ENCODE measurements at places on chromosomes 2 and 18.

- DNase-seq: no peak
These were observed 119.2 kb downstream of the ETAA1 start for GRCh38 chr2:67516362-67516761.

DNA sequence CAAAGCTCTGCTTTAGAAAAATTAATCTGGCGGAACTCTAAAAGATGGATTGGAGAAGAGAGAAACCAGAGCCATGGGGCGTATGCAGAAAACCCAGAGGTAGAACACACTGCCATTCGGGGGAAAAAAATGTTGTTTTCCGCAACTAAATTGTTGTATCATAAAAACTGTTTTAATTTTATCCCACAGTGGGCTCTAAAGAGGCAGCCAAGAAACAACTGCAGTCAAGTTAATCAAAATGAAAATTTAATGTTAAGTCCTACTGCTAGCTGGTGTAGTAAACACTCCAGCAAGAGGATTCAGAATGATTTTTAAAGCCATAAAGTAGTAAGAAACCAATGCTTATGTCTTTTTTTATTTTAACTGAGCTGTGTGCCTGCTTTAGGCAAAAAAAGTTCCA is 69.1 kb downstream of the GAREM1 start:
- DNase-seq: no peak

DNA sequence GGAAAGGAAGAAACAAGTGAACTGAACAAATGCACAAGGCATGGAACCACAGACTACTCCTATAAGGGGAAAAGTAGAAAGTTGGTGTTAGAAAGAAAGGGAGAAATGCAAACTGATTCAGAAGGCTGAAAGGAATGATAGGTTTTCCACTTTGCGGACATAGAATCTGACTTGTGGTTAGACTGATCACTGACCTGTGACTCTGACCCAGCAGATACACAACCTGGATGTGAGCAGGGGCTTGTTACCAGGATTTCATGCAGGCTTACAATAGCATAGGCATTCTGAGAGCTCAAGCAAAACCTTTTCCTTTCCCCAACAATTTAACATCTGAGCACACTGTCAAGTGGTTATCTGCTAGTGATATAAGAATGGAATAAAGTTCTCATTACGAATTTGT is 237.0 kb upstream of the CDH20 start:
- no peak for DNase-seq

- no peak for DNase-seq
These were observed 192.8 kb upstream of the RAB12 start for GRCh38 chr18:8416212-8417019.

- no peak for DNase-seq
These were observed 71.2 kb downstream of the NABP1 start for GRCh38 chr2:191749181-191749540.

DNA sequence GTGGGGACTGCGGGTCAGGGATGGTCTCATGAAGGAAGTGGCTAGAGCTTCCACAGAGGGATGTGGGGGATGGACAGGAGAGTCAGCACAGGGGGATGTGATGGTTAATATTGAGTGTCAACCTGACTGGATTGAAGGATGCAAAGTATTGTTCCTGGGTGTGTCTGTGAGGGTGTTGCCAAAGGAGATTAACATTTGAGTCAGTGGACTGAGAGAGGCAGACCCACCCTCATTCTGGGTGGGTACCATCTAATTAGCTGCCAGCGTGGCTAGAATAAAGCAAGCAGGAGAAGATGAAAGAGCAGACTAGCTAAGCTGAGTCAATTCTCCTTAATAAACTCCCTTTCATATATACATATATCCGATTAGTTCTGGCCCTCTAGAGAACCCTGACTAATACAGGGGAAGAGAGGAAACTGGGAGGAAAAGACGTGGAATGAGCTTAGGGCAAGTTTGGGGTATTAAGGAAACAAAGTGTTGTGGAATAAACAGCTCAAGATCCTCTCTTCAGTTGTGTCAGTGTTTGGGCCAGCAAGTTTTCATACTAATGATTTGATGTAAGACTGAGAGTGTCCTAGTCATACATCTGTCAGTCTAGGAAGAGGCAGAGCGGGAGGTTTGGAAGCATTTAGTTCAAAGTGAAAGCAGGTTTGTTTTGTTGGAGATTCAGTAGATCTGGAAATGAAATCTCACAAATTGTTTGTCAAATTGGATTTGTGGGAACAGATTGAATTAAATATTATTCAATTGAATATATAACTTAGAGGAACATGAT is 135.2 kb upstream of the NT5C1B start:
- DNase-seq: no peak

DNA sequence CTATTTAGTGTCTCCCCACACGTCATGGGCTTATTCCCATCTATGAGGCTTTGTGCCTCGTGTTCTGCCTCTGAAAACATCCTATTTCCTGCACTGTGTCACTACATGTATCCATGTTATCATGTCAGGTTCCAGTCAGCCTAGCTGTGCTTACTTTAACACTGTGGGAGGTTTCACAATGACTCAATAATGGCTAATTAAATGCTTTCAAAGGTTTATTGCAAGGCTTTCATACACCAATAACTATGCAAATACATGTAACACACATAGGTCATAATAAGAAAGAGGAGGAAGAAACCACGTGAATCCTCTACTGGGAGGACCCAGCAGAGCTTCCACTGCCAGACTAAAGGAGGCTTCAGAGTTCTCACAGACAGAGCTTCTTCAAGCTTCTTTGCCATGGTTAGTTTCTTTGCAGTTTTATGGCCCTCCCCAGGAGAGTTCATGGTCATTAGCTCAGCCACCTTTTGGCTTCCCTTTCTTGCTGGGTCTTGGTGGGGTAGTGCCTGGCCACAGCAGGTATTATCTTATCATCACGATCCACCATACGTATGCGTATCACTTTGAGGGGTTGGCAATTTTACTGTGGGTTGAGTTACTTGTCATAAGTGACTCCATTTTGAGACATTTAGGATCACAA is 5.1 kb upstream of the COLEC12 start:
- DNase-seq: no peak

DNA sequence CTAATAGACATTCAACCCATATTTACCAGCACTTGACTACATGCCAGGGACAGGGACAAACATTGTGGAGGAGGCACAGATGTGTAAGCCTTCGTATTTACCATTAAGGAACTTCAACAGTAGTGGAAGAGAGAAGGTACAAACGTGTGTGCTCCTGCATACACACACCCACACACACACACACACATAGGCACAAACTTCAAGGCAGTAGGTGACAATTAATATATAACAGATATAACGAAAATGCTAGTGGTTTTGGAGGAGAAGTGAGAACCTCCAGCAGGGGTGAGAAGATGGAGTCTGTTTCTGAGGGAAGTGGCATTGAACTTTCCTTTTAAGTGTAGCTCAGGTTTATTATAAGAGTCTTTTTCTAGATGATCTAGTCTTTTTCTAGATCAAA is 231.1 kb downstream of the SETBP1 start:
- DNase-seq: no peak

GRCh38 chr18:4308576-4308975 is 146.5 kb downstream of the DLGAP1 start:
- no peak for DNase-seq

- no peak for DNase-seq
These were observed 57.0 kb upstream of the FAM237A start for GRCh38 chr2:206585335-206585734.

DNA sequence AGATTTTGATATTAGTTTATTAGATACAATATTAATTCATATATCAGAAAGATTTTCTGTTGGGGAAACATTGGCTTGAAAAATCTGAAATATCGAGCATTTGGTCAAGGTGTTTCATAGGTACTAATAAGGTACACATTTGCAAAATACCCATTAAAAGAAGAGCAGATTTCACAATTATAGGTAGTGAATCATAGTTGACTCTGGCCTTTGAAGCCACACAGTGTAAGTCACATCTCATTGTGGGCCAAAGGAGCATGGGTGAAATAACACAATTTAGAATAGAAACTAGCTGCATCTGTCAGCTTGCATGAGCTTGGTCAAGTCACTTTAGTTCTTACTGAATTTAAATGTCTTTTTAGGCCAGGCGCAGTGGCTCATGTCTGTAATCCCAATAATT is 4.9 kb downstream of the KDM3A start:
- DNase-seq: no peak

- no peak for DNase-seq
These were observed 143.5 kb downstream of the PTGR3 start for GRCh38 chr18:75065251-75066000.

DNA sequence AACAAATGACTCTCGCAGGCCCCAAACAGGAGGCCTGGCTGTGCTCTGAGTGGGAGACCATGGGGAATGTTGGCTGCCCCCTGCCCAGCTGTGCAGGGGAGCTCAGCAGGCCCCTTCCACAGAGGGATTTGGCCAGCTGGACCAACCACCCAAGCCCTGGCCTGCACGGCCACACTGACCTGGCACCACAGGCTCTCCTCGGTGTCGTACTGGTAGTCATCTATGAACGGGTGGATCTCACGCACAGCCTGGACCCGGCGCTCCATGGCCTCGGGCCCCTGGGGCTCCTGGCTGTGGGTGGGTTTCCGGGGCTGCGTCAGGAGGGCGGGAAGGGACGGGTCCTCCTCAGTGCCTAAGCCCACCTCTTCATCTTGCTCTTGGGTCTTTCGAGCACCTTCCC is 74.5 kb downstream of the POLR1A start:
- no peak for DNase-seq

DNA sequence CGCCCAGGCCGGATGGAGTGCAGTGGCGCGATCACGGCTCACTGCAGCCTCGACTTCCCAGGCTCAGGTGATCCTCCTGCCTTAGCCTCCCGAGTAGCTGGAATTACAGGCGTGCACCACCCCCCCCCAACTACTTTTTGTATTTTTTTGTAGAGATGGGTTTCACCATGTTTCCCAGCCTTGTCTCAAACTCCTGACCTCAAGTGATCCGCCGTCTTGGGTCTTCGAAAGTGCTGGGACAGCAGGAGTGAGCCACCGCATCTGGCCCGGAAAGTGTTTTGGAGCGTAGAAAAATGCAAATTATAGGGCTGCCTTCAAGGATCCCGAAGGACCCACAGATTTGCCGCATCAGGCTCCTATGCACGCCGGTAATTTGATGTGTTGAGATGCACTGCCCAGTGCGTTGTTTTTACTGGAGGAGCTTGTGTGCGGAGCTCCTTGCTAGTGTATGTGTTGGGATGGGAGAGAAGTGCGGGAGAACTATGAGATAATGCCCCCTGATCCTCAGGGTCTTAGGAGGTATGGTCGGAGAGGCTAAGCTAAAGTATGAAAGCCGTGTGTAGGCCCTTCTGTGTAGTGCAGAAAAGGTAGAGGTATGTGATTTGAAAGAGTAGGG is 1.2 kb upstream of the CLASP1 start:
- DNase-seq: no peak

- DNase-seq: no peak
These were observed 23.7 kb upstream of the AP1S3 start for GRCh38 chr2:223860809-223861738.

- DNase-seq: no peak
These were observed 63.5 kb upstream of the ST3GAL5 start for GRCh38 chr2:85952196-85952734.

DNA sequence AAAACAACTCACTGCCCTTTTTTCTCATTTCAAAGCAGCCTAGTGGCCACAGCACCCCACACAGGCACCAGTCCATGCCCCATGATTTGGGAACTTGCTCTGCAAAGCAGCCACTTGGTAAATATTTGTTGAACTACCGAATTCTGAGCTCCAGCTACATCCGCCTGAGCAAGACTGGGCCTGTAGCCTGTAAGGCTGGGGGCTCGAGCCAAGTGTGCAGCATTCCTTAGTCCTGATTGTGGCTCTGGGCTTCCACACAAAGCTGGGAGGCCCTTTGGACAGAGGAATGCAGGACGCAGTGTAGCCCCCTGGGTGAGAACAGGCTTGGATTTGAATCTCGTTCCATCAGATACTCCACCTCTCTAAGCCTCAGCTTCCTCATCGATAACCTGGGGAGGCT is 88.4 kb downstream of the ACTR2 start:
- no peak for DNase-seq

DNA sequence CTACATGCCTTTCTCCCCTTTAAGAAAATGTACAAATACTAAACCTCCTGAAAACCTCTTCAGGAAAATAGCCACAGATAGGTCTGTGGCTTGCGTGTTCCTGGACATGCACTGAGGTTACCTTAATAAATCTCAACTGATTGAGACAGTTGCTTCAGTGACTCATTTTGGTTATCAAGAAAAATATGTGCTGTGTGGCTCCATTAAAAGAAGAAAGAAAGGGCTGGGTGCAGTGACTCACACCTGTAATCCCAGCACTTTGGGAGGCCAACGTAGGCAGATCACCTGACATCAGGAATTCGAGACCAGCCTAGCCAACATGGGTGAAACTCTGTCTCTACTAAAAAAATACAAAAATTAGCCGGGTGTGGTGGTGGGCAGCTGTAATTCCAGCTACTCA is 27.1 kb downstream of the CREG2 start:
- DNase-seq: no peak

DNA sequence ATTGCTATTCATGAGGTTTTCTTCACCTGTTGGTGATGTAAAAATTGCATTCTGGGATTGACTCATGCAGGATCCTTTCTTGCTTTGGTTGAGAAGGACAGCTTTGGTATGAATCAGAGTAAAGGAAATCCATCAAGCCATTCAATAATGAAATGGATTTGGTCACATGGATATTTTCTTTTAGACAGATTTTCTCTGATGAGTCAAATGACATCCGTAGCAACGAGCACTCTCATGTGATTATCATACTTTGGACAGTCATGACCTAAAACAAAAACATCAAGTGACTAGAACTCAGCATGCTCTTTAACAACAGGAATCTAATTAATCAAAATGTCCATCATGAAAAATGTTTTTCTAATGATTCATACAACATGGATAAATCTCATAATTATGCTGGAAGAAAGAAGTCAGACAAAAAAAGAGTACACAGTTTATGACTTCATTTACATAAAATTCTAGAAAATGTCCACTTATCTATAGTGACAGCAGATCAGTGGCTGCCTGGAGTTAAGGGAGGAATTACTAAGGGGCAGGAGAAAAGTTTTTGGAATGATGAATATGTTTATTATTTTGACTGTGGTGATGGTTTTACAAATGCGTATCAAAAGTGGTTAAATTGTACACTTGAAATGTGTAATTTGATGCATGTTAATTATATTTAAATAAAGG is 30.7 kb downstream of the TRAK2 start:
- DNase-seq: no peak

All from stimulated activated CD8-positive, alpha-beta memory T cell treated with anti-CD3 and anti-CD28 coated beads, Interleukin-7, amount 100 ng/mL, for 1 hour (primary cell).